ENCODE measurements at places on chromosomes 4 and X.

GRCh38 chr4:116342143-116342542 is 743.2 kb downstream of the TRAM1L1 start:
- DNase-seq, result no peak

GRCh38 chrX:44282753-44283152 is 60.7 kb downstream of the EFHC2 start:
- no peak for DNase-seq

GRCh38 chr4:80007745-80008149 is 65.3 kb downstream of the ANTXR2 start:
- no peak for DNase-seq

DNA sequence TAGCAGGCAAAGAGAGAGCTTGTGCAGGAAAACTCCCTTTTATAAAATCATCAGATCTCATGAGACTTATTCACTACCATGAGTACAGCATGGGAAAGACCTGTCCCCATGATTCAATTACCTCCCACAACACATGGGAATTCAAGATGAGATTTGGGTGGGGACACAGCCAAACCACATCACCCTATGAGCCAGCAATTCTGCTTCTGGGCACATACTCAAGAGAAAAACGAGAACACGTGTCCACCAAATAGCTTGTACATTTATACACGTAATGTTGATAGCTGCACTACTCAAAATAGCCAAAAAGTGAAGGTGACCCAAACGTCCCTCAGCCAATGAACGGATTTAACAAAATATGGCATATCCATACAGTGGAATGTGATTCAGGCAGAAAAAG is 94.5 kb upstream of the DHRSX start:
- no peak for DNase-seq

DNA sequence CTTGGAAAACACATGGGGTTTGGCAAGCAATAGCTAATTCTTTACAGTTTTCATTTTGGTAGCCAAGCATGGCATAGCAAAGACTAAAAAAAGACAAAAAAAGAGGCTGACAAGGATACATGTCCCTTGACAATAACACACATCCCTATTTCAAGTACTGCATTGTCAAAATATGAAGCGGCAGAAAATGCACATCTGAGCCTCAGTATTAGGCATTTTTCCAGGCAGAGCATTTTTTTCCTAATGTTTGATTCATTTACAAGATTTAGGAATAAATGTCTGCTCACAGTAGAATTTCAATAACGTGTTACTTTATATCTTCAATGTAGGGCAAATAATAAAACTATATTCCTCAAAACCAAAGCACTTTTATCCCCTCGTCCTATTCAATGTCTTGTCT is 216.3 kb upstream of the PCDH18 start:
- DNase-seq, result no peak

DNA sequence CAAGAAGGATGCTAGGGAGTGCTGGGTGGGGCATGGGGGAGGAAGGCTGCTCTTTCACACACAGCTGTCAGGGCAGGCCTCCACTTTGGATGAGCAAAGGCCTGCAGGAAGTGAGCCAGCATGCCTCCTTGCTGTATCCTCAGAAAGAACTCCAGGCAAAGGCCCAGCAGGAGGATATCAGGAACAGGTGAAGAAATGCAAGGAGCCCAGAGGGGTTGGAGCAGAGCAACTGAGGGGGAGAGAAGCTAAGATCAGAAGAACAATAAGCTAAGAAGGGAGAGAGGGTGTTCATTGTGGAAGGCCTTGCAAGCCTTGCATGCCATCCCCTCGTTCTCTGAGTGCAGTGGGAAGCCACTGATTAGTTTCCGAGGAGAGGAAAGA is 115.1 kb downstream of the CAMK2D start:
- DNase-seq, result peak; percentile 85

DNA sequence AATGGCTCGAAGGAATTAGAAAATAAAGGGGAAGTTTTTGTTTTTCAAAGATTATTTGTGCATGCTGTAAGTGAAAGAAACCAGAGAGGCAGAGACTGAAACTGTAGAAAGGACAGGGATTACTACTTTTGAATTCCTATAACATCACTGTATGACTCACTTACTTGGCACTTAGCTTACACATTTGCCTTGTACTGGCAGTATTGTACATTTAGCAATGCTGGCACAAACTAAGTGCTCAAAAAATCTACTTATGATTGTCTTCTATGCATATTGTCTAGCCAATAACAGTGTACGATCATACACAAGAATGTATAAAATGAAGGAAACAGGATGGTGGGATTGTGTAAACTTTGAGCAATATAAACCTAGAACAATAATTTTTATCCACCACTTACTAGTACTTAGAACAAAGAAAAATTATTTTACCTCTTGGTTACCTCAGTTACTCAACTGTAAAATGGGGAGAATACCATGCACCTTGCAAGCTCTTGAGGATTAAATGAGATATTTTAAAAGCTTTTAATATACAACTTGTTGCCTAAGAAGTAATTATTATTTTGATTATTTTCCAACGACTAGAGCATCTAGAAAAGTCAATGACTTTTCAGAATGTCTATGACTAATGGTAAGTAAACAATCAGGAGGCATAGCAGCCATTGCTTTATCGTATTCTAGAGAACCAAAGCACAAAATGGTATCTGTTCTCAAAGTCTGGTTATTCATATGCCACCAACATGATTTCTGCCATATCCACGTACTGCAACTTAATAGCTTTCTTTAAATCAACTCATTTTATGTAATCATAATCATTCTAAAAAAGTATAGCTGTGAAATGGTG is 4.7 kb downstream of the FAM120C start:
- peak; percentile 36 for DNase-seq

- DNase-seq, result no peak
These were observed 38.4 kb downstream of the GRSF1 start for GRCh38 chr4:70801265-70801809.

GRCh38 chr4:89100853-89101252 is 10.5 kb upstream of the TIGD2 start:
- DNase-seq, result no peak

DNA sequence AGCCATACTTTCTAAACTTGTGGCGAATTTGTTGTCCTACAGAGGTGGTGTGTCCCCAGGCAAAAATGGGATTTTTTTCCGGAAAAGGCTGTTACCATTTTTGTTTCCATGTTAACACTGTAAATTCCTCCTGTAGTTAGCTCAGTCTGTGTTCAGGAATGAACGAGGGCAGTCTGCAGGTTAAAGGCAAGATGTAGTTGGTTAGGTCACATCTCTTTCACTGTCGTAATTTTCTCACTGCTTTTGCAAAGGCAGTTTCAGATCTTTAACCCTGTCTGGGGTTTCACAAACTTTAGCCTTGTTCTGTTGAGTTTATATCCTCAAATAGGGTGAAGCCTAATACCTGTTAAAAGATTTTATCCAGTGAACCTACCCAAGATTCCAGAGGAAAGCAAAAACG is 50.5 kb upstream of the PUDP start:
- DNase-seq, result no peak

DNA sequence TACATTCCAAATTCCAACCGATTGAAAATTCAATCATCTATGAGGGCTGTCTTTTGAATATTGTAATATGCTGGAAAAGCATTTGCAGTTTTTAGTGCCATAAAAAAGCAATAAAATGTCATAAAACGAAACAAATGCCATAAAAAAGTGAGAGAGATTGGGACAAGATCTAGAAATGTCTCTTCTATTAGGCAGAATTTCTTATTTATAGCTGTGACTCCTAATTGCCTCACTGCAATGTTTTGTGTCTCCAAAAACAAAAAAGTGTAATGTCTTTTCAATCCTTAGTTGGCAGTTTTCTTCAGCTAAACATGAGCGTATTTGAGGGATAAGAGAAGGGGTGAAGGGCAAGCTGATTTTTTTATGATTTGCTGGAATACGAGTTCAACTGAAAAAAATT is 153.9 kb downstream of the NAF1 start:
- no peak for DNase-seq

DNA sequence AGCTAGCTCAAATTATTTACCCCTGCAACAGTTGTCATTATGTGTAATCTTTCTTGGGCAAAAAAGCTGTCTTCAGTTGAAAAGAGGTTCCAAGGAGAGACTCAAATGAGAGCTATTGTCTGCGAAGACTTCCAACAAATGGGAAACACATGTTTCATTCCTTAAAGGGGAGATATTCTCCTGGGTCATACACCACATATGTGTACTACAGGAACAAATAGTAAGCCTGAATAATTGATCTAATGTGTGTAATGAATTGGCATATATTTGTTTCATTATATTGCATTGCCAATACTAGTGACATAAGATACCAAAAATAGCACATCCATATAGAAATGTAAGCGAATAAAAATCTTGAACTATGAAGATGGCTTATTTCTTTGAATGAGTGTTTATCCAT is 950.9 kb upstream of the NDST4 start:
- DNase-seq, result no peak

GRCh38 chrX:38798956-38799355 is 2.3 kb upstream of the MID1IP1 start:
- DNase-seq, result no peak

GRCh38 chr4:100843910-100844309 is 326.1 kb upstream of the EMCN start:
- no peak for DNase-seq

DNA sequence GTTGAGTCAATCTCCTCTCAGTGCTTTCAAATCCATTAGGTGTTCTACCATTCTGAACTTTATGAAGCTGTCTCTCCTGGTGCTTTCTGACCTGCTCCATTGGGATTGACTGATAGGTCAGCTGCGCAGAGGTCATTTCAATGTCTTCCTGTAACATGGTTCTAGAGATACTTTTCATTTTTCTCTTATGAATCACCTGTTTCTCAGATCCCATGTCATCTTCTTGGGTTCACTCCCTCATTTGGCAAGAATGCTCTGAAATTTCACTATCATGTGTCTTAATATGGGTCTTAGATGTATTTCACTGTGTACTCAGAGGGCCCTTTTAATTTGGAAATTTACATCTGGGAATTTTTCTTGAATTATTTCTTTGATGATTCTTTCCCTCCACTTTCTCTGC is 13.8 kb upstream of the PGM2 start:
- peak; percentile 8 for DNase-seq

DNA sequence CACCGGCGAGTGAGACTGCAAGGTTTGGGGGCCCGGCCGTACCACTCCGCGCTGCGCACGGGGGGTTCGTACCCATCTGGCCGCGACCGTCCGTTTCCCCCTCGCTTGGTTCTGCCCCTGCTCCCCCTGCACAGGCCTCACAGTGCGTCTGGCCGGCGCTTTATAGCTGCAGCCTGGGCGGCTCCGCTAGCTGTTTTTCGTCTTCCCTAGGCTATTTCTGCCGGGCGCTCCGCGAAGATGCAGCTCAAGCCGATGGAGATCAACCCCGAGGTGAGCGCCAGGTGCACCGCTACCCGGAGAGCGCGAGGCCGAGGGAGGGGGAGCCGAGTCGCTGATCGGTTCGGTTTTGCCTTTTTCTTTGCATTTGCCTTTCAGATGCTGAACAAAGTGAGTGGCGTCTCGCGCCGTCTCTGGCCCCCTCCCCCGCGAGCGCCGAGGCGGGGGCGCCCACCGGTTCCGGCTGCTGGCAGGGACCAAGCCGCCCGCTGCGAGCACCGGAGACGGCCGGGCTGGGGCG is at the start of gene UCHL1:
Gene UCHL1 (plus strand): TSS at position 189 of the 517 bp plus-strand sequence. CDS start 49 bp downstream, at position 238.
- DNase-seq, result peak; percentile 96

GRCh38 chrX:101163166-101163565 is 56.4 kb upstream of the DRP2 start:
- no peak for DNase-seq

DNA sequence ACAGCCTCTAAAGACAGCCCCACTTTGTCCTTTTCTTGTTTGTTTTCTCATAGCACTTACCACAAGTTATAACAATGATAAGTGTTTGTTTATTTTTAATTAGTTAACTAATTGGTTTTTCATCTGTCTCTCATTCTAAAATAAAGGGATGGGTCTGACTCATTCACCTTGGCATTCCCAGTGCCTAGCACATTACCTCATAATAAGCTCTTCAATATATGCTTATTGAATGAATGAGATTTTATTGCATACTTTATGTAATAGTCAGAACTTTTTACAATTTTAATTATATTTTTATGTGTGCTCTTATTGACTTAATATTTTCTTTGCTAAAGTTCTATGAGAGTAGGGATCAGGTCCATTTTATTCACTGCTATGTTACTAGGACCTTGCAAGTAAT is 22.8 kb upstream of the PRKG2 start:
- DNase-seq, result no peak

DNA sequence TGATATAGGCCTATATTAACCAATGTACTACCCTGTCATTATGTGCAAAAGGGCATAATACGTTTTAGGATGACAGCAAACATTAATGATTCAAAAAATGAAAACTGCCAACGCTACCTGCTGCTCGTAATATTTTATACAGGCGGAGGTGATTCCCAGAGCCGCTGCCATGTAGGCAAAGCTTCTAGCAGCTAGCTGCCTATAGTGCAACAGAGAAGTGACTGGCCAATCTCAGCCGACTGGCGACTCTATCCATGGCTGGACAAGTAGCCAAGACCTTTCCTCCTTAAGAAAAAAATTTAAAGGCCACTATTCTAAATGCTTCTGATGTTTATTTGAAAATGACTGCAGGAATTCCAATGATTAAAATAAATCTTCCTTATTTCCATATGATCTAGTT is 1.9 kb downstream of the PPARGC1A start:
- no peak for DNase-seq

GRCh38 chr4:53601251-53601764 is 10.0 kb upstream of the LNX1 start:
- peak; percentile 18 for DNase-seq

DNA sequence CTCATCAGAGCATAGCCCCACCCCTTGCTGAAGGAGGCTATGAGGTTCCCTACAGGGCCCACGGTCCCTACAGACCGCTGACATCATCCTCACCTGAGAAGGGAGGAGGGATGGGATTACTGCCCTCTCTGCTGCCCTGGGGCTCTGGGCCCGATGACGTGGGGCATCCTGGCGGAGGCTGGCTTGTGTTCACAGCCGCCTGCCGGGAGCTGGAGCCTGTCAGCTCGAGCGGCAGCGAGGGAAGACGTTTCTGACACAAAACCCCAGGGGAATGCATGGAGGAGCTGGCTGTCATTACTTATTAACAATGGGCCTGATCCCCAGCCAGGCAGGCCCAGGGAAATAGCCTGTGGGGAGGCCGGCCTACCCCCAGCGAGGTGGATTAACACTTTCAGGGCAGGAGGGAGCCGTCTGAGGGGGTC is 106.6 kb upstream of the ATP6AP2 start:
- peak; percentile 54 for DNase-seq

- DNase-seq, result no peak
These were observed 39.1 kb upstream of the PDLIM5 start for GRCh38 chr4:94412658-94413038.

DNA sequence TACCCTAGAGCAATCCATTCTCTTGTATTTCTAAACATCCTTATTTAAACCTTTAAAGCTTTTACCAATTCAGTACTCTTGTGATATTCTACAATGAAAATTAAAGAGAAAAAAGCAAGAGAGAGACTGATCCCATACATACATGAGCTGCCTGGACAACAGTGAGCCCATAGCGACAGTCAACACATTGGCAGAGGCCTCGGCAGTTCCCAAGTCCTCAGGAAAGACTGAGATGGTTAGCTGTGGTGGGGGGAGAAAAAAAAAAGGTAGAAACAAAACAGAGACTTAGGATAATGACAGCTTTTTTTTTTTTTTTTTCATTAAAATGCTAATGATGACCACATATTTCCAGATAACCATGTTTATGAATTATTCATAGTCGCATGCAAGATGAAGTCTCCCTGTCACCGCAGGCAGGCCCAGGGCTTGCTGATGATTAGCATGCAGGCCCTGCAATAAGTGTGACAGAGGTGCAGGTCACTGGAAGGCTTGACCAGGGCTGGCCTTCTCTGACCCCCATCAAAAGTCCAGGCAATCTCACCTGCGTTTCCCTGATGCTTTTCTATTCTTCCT is 148.8 kb downstream of the APBB2 start:
- no peak for DNase-seq

- DNase-seq, result no peak
These were observed 210.1 kb upstream of the MAB21L2 start for GRCh38 chr4:150371869-150372268.

All from A549 (cell line).